CD14-positive monocyte (primary cell): ENCODE measurements at places on chromosomes 2 and 18.

DNA sequence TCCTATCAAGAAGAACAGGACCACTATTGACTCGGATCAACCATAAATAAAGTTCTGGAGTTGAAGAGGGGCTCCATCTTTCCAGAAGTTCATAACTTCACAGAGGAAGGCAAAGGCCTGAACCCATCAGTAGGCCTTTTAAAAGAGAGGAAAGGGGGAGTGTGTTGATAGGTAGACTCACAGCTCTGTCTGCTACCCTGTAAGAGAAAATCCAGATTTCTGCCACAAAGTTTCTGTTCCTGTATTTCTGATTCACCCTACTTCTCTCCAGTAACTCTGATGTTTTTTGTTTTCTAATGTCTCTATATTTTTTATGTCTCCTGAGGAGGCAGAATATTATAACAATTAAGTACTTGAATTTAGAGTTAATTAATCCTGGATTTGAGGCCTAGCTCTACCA, 564.0 kb downstream of the TNS1 start:
- no peak for DNase-seq

- DNase-seq = no peak
These were observed 26.2 kb downstream of the INHBB start for GRCh38 chr2:120371969-120372625.

- peak; percentile 56 for DNase-seq
These were observed 71.6 kb upstream of the ATG16L1 start for GRCh38 chr2:233179848-233180366.

DNA sequence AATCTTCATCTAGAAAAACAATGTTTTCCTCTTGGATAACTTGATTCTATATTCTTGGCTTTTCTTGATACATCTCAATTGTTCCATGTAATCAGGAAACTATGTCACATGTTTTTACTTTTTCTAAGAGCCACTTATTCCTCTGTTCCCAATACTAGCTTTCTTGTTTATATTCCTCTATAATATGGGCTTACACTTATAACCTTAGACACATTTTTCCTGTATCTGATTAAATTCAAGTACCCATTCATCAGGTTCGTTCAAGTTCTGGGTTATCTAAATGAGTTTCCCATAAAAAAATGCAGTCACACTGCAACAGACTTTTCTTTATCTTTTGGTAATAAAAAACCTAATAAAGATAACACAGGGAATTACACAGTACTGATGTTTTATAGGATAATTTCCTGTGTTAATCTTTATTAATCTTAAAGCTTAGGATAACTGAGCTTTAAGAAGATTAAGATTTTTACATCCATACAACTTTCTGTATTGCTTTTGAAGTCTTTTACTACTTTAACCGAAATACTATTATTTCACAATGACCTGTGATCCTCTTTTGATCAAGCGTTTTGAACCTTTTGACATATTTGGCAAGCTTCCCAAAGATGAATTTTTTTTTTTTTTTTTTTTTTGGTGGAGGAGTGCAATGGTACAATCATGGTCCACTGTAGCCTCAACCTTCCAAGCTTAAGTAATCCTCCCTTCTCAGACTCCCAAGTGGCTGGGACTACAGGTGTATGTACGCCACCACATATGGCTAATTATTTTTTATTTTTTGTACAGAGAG, 44.3 kb upstream of the C2orf66 start:
- DNase-seq = no peak

- no peak for DNase-seq
These were observed 228.9 kb downstream of the RNF144A start for GRCh38 chr2:7146151-7146550.

- DNase-seq = peak; percentile 50
These were observed 135.6 kb upstream of the ZNF236 start for GRCh38 chr18:76686737-76687231.

DNA sequence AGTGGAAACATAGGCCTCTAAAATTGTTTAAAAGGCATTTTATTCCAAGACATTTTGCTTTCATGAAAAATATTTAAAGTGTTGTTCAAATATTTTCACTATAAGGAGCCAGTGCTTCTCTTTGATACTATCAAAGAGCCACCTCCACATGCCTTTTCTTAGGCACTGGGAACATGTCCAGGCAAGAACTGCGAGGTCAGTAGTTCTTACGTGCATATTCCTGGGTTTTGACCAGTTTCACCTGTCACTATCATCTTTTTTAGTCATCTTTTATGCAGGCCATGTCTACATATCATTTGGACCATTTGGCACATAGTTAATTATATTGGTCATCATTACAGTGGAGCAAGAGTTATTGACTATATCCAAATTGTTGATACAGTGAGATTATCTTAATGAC, 195.3 kb downstream of the CCDC85A start:
- DNase-seq = no peak

DNA sequence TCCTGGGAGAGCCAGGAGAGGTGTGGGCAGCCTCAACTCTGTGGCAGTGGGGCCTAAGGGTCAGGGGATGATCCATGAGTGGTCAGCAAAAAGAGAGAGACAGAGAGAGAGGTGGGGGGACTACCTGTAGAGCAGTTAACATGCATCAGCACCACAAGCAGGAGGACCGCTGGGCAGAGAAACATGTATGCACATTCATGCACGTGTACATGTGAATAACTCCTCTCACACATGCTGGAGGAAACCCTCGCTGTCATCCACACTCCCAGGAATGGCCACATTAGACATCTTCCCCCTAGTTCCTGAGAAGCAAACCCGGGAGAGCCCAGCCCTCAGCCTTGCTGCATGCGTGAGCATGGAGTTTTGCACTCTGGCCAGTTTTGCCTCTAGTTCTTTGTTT, 166.1 kb downstream of the SMAD7 start:
- peak; percentile 46 for DNase-seq

- DNase-seq = no peak
These were observed 737.6 kb upstream of the TMEFF2 start for GRCh38 chr2:192932376-192932775.

DNA sequence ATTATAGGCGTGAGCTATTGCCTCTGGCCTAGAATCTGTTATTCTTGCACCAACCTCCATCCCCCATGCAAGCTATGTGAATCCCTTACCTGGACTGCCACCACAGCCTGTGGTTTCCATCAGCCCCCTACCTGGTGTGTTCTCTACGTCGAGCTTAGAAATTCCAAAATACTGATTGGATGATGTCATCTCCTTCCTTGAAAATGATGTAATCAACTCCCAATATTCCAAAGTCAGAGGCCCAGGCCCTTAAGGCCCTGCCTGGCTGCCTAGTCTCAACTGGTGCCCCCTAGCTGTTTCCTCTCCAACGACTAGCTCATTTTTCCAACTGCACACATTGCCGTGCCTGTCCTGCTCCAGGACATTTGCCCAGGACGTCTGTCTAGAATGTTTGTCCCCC, 41.3 kb upstream of the GBX2 start:
- DNase-seq = no peak

DNA sequence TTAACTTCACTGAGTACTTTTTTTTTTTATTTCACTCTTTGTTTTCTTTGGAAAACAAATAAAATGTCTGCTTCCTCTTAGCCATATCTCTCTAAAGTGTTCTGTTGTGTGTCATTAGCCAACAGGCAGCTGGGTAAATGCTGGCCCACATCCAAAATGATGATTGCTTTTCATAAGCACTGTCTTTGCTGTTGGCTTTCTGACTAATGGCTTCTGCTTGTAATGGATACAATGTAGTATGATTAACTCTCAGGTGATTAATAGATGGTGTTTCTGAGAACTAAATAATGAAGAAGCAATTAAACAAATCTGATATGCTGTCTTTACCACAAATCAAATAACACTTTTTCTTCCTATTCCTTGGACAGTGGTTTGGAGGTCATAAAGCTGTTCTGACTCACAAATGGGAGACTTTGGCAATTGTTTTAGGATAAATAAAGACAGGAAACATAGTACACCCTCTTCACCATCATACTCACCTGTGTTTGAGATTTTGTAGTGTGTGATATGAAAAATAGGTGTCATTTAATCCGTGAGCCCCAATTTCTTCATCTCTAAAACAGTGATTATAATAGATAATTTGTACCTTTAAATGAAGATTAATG, 888.4 kb downstream of the TSN start:
- no peak for DNase-seq

DNA sequence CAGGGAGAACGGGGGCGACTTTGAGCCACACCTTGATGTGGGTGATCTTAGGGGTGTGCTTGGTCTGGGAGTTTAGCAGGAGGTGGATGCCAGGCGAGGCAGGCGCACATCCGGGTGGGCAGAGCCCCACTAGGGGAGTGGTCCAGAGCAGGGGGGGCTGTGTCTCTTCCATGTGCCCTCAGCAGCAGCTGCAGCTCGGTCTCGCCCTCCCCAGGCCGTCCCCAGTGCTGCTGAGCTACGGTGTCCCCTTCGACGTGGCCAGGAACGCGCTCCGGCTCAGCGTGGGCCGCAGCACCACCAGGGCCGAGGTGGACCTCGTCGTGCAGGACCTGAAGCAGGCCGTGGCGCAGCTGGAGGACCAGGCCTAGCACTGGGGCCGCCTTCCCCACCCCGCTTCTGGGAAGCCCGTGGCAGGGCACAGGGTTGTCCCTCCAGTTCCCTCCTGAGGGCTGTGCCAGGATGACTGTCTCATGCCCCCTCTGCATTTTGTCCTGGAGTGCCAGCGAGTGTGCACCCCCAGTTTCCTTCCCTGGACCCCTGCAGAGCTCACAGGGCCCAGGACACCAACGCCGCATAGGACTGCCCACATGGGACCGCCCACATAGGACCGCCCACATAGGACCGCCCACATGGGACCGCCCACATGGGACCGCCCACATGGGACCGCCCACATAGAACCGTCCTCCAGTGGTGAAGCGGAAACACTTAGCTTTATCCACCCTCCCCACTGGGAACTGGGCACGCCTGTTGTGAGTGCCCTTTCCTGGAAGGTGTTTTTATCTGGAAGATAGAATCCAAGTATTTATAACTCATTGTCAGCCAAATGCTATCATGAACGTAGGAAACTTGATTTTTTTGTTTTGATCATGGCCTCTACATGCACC, 1.9 kb upstream of the ESPNL start:
- DNase-seq = peak; percentile 46

- DNase-seq = no peak
These were observed 36.9 kb upstream of the LBH start for GRCh38 chr2:30194421-30194820.

DNA sequence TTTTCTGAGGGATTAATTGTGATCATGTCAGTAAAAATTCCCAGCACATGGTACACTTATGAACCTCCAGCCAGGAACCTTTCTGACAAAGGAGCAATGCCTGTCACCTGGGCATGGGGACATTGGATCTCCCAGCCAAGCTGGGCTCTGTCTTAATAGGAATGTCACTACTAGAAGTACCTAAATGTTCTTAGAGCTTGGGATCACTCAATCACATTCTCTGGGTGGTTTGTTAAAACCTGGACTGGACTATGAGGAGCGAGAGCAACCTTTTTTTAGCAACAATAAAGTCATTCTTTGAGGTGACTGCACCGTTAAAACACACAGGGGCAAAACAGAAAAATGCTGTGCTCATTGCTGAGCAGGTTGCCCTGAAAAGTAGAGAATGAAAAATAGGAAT, 6.4 kb upstream of the PPP1CB start:
- no peak for DNase-seq

GRCh38 chr2:235976956-235977355, 191.2 kb downstream of the GBX2 start:
- no peak for DNase-seq

- no peak for DNase-seq
These were observed 8.1 kb downstream of the METTL21A start for GRCh38 chr2:207617011-207617671.

DNA sequence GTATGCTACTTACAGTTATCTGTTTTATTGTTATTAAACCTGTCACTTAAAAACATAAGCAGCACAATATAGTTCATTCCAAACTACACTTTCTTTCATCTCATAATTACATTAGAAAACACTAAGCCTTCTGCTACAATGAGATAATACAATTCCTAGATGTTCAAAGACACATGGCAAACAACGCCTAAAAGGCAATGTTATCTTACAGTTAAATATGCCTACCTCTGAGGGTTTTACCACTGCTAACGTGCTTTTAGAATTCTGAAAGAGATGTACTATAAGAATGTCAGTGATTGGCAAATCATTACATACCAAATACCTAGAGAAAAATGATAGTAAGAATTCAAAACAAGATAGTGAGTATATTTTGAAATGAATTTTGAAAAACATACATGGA, 46.8 kb upstream of the SPOPL start:
- DNase-seq = no peak

DNA sequence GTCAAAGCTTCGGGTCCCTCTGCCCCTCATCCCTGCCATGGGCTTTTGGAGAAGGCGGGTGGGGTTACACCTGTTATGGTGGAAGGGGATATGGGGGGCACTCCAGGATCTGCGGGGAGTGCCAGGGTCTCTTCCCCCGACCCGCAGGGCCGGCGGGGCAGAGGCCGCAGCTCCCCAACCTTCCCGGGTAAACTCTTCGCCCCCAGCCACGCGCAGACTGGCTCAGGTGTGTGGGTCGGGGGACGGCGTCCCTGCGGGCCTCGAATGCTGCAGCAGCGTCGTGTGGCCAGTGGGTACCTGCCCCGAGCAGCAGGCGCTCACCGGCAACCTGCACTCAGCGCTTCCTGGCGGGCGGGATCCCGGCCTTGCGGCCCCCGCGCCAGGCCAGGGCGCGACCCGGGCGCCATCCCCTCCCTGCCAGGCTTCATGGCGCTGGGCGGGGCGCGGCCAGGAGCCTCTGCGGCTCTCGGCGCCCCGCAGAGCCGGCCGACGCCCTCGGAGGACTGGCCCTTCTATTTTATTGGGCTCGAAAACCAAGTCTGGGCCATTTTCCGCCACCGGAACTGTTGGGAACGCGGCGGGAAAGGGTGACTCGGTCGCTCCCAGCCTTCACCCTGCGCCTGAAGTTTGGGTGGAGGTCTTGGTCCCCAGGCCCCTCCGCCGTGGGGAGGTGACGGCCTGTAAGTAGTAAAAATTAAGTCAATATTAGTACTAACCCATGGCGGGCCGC, 4.5 kb downstream of the GBX2 start:
- DNase-seq = no peak

- DNase-seq = no peak
These were observed 14.8 kb upstream of the CLASP1 start for GRCh38 chr2:121664086-121664485.

GRCh38 chr2:198044777-198045176, 240.4 kb downstream of the PLCL1 start:
- no peak for DNase-seq

DNA sequence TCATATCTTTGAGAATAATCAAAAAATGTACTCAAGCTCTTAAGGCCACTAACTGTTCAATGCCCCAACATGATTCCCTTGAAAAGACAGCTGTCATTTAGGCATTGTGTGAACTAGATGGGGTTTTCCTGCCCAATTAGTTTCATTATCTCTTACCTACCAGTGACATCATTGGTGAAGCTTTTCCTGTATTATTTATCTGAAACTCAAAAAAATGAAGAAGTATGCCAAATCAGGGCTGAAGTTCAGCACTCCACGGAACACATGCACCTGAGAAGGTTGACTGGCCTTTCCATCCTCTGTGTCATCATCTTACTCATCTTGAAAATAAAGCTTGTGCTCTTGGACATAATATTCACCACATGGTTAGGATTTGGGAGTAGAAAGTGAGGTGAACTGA, 126.4 kb downstream of the TXNL1 start:
- DNase-seq = no peak

GRCh38 chr2:190486037-190486623, 48.4 kb downstream of the NEMP2 start:
- DNase-seq = no peak
